Neural crest cell (in vitro differentiated cells): ENCODE measurements at places on chromosomes 16 and 17. TPM values are rescaled to one million over a fixed set of nuclear protein-coding genes. Genes with fewer than 3 reads are reported as not detected.

RAB11FIP4 gene
- 7.4 and 8.0 TPM in 2 replicates for total RNA-seq

SMTNL2 gene
- total RNA-seq = 1.1 and 1.4 TPM in 2 replicates

MYOCD gene
- total RNA-seq = 0.09 and 0.23 TPM in 2 replicates

DOC2B gene
- total RNA-seq = 0.91 and 1.0 TPM in 2 replicates

ABCC12 gene
- total RNA-seq = 0.07 and 0.30 TPM in 2 replicates

MYH2 gene
- total RNA-seq = 0.05 and 0.37 TPM in 2 replicates

VAT1L gene
- 4.8 and 5.2 TPM in 2 replicates for total RNA-seq

GALR2 gene
- total RNA-seq = not detected in 2 replicates

PROCA1 gene
- total RNA-seq = 11.7 and 12.5 TPM in 2 replicates

DNA sequence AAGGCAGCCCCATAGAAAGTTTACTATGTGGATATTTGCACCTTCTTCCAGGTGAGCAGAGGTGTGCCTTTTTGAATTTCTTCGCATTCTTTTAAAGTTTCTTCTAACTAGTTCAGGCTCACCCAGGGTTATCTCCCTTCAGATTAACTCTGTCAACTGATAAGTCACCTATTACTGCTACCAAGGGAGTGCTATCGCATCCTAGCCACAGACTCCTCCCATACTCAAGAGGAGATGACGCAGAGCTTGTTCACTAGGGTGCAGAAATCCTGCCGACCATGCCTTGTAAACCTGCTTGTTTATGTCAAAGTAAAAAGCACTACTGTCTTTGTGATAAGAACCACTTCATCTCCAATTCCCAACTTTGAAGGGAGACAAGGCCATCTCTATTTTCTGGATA lies 390.1 kb downstream of the RBFOX1 start:
- no peaks in the 10 kb centered on the region for H3K36me3 ChIP-seq
- peaks cover 17% of the 10 kb centered on the region for H3K27me3 ChIP-seq
- H3K27ac ChIP-seq = no peak overlapping the region
- H3K4me3 ChIP-seq = no peak overlapping the region
- no peak for DNase-seq

- peaks cover 3% of the 10 kb centered on the region for H3K36me3 ChIP-seq
- no peaks in the 10 kb centered on the region for H3K27me3 ChIP-seq
- no peak for DNase-seq
Observed at GRCh38 chr17:57308543-57309186, 52.3 kb downstream of the MSI2 start.

- H3K4me1 ChIP-seq = peaks cover 37% of the 10 kb centered on the region
- no peak overlapping the region for H3K4me3 ChIP-seq
- H3K27me3 ChIP-seq = peaks cover 10% of the 10 kb centered on the region
- H3K36me3 ChIP-seq = peaks cover 18% of the 10 kb centered on the region
- no peak for DNase-seq
Observed at GRCh38 chr16:49643429-49644144, 212.3 kb downstream of the ZNF423 start.

- no peak for DNase-seq
- peaks cover 35% of the 10 kb centered on the region for H3K4me1 ChIP-seq
- no peak overlapping the region for H3K27ac ChIP-seq
- H3K27me3 ChIP-seq = no peaks in the 10 kb centered on the region
Observed at GRCh38 chr17:27343977-27344607, 50.2 kb downstream of the WSB1 start.

DNA sequence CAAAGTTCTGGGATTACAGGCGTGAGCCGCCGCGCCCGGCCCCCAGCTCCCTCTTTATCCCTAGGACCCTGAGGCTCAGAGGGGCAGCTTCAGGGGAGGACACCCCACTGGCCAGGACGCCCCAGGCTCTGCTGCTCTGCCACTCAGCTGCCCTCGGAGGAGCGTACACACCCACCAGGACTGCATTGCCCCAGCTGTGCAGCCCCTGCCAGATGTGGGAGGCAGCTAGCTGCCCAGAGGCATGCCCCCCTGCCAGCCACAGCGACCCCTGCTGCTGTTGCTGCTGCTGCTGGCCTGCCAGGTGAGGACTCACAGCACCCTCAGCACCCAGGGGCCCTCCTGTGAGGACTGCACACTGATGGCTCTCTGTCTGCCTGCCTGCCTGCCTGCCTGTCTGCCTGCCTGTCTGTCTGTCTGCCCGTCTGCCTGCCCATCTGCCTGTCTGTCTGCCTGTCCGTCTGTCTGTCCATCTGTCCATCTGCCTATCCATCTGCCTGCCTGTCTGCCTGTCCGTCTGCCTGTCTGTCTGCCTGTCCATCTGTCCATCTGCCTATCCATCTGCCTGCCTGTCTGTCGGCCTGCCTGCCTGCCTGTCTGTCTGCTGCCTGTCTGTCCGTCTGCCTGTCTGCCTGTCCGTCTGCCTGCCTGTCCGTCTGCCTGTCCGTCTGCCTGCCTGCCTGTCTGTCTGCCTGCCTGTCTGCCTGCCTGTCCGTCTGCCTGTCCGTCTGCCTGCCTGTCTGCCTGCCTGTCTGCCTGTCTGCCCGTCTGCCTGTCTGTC lies 5.0 kb downstream of the GCGR start:
- no peaks in the 10 kb centered on the region for H3K36me3 ChIP-seq
- H3K27me3 ChIP-seq = peaks cover 49% of the 10 kb centered on the region
- no peak for DNase-seq
- H3K4me3 ChIP-seq = no peak overlapping the region

- no peak overlapping the region for H3K4me3 ChIP-seq
- H3K4me1 ChIP-seq = no peaks in the 10 kb centered on the region
- no peak overlapping the region for H3K27ac ChIP-seq
- peaks cover 7% of the 10 kb centered on the region for H3K36me3 ChIP-seq
- no peak for DNase-seq
Observed at GRCh38 chr17:49723423-49723822, 15.7 kb upstream of the SLC35B1 start.

GRCh38 chr17:8121681-8122421 lies 2.1 kb downstream of the HES7 start:
- H3K36me3 ChIP-seq = peaks cover 15% of the 10 kb centered on the region
- peak; percentile 65 for DNase-seq
- H3K27me3 ChIP-seq = peaks cover 93% of the 10 kb centered on the region
- H3K4me3 ChIP-seq = peak overlapping the region; percentile 88
- no peak overlapping the region for H3K27ac ChIP-seq
